NCI-H1105 treated with DMSO at 0.1 percent for 48 hours (cell line): ENCODE measurements at places on chromosomes 13 and 19.

DNA sequence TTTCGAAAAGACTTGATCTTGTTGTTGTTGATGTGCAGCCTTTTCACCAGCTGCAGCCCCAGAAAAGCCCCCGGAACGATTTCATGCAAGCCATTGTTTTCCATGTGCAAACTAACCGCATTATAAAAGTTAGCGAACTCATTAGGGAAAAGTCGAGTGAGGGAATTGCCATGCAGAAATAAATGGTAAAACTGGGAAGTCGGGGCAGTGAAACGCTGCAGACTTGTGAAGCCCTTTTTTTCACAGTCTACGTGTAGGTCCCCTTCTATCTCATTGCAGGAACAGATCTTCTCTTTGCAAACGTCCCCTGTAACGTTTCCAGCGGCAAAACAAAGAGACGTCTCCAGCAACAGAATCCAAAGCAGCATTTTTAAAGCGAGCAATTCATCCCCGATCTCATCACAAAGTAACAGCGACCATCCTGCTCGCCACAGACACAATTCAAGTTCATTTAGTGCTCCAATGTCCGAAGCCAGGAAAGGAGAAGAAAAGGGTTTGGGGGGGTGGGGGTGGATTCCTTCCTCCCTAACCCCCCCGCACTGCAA is 1.1 kb downstream of the SLITRK1 start:
- DNase-seq = no peak

DNA sequence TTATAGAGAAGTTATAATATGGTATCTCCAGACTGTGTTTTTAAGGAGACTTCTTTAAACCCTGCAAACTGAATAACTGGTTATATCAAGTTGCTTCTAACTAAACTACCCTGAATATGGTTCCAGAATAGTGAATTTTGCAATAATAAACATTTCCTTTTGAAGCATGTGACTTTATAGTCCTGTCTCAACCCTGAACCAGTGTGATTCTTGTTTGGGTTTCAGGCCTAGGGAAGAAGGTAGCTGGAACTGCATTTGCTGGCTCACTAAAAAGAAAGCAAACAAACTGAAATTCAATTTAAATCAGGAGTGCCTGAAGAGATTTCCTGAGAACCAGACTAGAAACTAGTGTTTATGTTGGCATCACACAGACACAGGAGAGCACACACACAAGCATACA is 4.9 kb downstream of the ARHGEF7 start:
- no peak for DNase-seq

DNA sequence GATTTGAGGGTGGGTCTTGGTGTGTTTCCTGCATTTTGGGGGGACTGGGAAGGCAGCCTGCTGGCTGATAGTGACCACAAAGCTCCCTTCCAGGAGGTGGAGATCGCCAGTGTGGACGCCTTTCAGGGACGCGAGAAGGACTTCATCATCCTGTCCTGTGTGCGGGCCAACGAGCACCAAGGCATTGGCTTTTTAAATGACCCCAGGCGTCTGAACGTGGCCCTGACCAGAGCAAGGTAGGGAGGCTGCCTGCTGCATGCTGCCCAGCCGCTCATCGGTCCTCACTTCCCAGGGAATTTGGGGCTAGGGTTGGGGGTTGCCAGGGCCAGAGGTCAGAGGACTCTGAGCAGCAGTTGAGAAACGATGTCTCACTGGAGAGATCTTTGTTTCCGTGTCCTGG is 30.2 kb downstream of the UPF1 start:
- no peak for DNase-seq

DNA sequence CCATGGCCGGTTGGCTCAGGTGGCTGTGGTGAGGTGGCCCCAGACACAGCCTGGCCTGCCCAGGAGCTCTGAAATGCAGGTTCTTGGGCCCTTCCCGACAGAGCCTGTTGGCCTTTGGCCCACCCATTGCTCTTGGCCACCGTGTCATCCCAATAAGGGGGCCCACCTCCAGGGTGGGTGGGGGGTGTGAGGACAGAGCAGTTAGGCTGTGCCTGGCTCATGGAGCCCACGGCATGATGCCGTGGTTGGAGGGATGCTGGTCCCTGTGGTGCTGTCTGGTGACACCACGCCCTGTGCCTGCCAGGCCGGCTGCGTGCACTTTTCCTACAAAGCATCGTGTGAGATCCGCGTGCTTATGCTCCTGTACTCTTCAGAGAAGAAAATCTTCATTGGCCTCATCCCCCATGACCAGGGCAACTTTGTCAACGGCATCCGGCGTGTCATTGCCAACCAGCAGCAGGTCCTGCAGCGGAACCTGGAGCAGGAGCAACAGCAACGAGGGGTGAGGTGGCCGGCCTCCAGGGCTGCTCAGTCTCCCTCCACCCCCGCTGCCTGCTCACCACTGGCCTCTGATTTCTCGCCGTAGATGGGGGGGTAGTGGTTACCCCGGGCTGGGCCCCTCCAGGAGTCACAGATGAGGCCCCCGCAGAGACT is 7.6 kb downstream of the PNKP start:
- DNase-seq = no peak

DNA sequence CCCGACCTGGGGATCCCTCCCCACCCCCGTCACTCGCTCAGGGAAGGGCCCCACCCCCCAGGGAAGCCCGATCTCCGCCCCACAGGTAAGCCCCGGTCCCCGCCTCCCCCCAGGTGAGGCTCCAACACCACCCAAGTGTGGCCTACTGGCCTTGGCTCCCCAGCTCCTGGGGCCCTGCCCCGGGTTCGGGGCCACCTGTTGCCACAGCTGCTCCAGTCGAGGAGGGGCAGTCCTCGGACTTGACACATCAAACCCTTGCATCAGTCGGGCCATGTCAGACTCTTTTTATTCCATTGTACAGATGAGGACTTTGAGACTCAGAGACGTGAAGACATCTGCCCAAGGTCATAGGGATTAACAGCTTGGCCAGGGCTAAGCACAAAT is 512 bp downstream of the CC2D1A start:
- DNase-seq = peak; percentile 30

- no peak for DNase-seq
Measured at GRCh38 chr19:21677696-21678418, 89.5 kb downstream of the ZNF100 start.

GRCh38 chr13:101452519-101453485 is at the start of gene ITGBL1:
Gene ITGBL1, plus strand, starts transcription at chr13:101452675. Its CDS starts 159 bp downstream, at chr13:101452834.
- no peak for DNase-seq

DNA sequence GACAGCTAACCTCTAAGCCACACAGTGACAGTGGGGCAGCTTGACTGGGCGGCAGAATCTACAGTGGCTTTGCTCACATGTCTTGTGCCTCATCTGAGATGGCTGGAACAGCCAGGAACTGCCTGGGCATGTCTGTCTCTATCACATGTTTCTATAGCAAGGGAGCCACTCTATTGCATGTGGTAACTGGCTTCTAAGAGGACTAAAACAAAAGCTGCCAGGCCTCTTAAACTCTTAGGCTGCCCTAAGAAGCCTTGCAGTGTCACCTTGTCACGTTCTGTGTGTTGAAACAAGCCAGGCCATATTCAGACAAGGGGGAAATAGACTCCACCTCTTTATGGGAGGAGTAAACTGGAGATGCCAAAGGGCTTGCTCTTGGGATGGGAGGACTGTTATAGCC is 122.9 kb upstream of the MAB21L1 start:
- no peak for DNase-seq

GRCh38 chr19:19527371-19527656 is 1.4 kb upstream of the YJEFN3 start:
- no peak for DNase-seq

GRCh38 chr13:70893832-70894231 is 785.6 kb upstream of the KLHL1 start:
- no peak for DNase-seq

DNA sequence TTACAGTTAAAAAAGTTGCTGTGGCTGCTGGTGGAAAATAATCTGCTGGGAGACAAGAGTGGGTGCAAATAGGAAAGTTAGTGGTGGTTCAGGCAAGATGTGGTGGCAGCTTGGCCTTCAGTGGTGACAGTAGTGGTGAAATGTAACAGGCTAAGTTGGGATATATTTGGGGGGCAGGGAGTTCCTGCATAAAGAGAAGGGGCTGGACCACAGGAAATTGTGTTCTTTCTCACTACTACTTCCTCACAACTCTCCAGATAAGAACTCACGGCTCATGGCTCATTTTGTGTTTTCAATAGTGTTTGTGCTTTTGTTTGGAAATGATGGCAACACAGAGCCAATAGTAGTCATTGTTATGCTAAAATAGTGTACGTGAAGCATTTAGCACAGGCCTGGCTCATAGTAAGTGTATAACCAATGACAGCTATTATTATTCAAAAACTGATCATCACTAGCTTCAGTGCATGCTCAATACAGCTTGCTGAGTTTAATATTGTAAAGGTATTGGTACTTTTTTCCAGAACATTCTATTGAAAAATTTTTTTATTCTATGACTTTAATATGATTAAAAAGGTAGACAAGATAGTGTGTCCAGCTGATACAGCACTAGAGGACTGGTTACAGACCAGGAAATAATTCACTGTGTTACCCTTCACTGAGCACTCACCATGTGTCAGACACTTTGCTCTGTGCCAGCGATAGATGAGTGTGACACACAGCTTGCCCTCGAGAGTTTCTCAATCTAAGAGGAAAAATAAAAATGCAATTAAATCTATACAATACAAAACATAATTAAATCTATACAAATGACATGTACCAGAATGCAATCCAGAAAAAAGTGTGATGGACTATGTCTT is 209.8 kb downstream of the POU4F1 start:
- DNase-seq = no peak

DNA sequence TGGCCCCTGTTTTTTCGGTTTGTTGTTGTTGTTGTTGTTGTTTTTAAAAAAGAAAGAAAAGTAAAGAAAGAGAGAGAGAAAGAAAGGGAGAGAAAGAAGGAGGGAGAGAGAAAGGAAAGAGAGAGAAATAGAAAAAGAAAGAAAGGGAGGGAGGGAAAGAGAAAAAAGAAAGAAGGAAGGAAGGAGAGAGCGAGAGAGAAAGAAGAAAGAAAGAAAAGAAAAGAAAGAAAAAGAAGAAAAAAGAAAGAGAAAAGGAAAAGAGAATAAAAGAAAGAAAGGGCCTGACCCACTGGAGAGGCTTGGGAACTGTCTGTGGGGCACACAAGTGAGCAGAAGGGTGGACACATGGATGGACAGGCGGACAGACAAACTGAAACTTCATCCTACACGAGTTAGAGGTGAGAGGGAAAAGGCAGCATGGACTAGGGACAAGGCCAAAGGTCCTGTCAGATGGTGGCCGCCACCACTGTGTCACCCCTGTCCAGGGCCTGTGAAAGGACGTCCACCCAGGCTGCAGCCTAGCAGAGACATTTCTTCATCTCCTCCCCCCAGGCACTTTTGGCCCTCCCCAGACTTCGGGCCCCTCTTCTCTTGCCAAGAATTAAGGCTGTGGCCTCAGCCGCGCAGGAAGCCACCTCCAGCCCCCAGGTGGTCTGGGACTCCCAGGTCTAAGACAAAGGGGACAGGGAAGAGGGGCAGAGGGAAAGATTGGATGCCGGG is 9.1 kb upstream of the BCAM start:
- no peak for DNase-seq

- no peak for DNase-seq
Measured at GRCh38 chr13:70842062-70842644, 733.9 kb upstream of the KLHL1 start.

DNA sequence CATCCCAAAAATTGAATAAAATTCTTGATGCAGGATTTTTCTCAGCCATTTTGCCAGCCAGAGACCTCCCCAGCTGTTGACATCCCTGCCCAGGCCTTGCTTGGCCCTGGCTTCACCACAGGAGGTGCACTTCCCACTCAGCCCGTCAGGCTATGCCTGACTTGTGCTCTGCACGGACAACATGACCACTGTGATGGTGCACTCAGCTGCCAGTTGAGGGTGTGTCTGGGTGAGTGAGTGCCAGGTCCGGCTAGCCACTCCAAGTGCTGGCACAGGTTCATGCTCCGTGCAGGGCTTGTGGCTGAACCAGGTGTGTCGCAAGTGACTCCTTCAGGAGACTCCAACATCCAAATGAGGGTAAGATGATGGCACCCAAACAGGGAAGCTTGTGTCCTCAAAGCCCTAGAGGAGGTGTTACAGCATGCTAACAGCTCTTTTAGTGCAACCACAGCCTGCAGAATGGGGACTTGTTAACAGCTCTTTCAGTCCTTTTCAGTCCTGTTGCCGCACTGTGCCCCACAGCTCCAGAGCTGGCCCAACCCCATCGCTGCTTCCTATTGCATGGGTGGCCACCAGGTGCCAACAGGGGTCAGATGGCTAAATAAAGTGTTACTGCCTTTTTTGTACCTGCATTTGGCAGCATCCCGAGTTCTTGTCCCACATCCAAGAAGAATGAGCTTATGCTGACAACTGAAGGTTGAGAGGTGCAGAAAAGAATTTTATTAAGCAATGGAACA is 380.7 kb downstream of the SLITRK5 start:
- DNase-seq = no peak

- no peak for DNase-seq
Measured at GRCh38 chr19:40815223-40815622, 16.2 kb downstream of the EGLN2 start.

GRCh38 chr19:38003438-38004185 is 96.6 kb downstream of the SIPA1L3 start:
- DNase-seq = peak; percentile 87

DNA sequence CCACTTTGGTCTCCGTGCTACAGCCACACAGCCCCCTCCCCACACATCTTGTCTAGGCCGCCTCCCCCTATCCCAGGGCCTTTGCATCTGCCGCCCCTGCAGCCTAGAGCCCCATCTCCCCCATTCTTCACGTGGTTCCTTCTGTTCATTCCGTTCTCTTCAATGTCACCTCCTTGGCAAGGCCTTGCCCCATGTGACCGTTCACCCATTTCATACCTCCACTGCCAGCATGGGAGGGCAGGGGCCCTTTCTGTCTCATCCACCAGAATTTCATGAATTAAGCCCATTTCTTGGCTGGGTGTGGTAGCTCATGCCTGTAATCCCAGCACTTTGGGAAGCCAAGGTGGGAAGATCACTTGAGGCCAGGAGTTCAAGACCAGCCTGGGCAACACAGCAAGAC is 15.7 kb upstream of the HNRNPM start:
- no peak for DNase-seq

GRCh38 chr13:42880056-42880605 is 98.7 kb downstream of the FAM216B start:
- no peak for DNase-seq

- no peak for DNase-seq
Measured at GRCh38 chr13:111978546-111978945, 88.4 kb upstream of the SOX1 start.

GRCh38 chr19:38387550-38388348 is at the start of gene GGN:
Gene GGN, minus strand, starts transcription at chr19:38388034. Its CDS starts 773 bp downstream, at chr19:38387261.
- peak; percentile 88 for DNase-seq

GRCh38 chr19:4173479-4174212 is 8.7 kb downstream of the SIRT6 start:
- DNase-seq = peak; percentile 15

DNA sequence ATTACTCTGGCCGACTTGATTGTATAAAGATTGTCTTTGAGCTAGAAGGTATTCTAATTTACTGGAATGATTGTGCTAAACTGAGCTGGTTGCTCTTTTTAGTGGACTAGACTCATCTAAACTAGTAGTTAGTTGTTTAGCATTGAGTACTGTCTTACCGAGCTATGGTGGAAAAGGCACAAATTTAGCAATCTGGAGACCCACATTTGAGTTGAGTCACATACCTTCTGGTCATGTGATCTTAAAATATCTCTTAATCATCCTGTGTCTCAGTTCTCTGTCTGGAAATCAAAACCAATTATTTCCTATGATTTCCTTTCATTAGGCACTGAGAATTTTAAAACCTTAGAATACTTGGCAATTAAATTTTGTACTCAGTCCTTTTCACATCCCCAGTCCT is 349.5 kb downstream of the IRS2 start:
- DNase-seq = no peak
